ENCODE measurements at places on chromosomes 3 and 15. TPM values are rescaled to one million over a fixed set of nuclear protein-coding genes. Genes with fewer than 3 reads are reported as not detected.

Gene NR2E3
- not detected for total RNA-seq

Gene SLC2A2
- total RNA-seq: not detected

Gene AGBL1
- total RNA-seq: 0.98 TPM

Gene RBPMS2
- not detected for total RNA-seq

Gene C3orf85
- total RNA-seq: not detected

Gene ITPKA
- 1.2 TPM for total RNA-seq

Gene DUOXA2
- not detected for total RNA-seq
